Stimulated activated CD8-positive, alpha-beta memory T cell treated with anti-CD3 and anti-CD28 coated beads, Interleukin-15, amount 100 ng/mL, for 48 hours (primary cell): ENCODE measurements at places on chromosomes 12 and 14.

GRCh38 chr14:99351166-99352007 is 79.4 kb upstream of the BCL11B start:
- no peak for DNase-seq

DNA sequence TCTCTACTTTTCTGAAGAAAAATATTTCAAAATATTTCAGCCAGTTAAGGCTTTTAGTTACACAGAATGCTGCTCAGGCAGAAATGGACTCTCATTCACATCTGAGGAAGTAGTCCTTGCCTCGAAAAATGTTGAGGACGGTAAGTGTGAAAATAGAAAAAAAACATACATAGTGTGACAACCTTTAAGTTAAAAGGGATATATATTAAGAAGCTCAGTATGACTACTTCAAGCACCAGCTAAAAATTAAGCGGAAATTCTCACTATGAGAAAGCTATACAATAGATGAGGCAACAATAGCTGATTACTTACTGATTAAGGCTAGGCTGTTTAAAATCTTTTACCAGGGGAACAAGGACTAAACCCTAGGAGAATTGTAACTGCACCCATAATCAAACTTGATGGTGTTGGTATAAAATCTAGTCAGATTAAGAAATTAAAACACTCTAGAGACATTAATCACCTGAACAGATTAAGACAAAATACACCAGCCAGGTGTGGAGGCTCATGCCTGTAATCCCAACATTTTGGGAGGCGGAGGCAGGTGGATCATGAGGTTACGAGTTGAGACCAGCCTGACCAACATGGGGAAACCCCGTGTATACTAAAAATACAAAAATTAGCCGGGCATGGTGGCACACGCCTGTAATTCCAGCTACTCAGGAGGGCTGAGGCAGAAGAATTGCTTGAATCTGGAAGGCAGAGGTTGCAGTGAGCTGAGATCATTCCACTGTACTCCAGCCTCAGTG is 53.9 kb downstream of the HNRNPC start:
- no peak for DNase-seq

- no peak for DNase-seq
Measured at GRCh38 chr12:47120736-47121135, 41.0 kb upstream of the AMIGO2 start.

GRCh38 chr14:69008421-69008884 is 29.4 kb upstream of the ACTN1 start:
- no peak for DNase-seq

DNA sequence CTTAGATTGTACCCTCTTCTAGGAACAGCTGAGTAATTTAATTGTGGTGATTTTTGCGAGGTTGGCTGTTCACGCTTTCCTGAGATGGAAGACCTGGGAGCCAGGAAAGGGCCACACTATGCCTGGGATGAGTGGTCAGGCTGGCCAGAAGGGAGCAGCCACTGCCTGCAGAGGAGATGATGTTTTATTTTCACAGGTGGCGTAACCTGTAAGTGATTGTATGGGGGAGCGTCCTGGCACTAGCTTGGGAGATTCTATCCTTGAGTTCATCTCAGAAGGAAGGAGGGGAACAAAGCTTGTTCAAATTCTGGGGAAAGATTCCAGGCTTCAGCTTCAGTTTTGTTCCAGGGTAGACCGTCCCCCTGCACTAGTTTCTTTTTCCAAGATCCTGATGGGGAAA is 1.2 kb downstream of the RPH3A start:
- DNase-seq, result no peak

GRCh38 chr12:69888901-69889300 is 63.9 kb downstream of the MYRFL start:
- DNase-seq, result no peak

- no peak for DNase-seq
Measured at GRCh38 chr12:25424211-25424731, 128.8 kb downstream of the LMNTD1 start.

GRCh38 chr14:71206123-71206522 is 298.9 kb downstream of the PCNX1 start:
- DNase-seq, result no peak

DNA sequence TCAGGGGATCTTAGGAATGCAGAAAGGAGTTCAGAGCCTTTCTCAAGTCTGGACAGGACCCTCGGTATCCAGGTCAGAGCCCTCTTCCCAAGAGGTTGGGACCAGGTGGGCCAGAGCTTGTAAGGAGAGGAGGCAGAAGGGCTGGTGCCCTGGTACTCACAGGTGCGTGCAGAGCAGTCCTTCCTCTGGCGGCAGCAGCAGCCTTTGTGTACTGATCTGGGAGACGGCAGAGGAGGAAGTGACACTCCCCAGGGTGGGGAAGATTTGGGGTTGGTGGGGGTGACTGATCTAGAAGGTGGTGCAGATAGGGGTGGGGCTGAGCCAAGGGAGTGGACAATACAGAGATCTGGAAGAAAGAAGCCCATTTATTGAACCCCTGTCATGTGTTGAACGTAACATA is at the start of gene ITGB7:
Gene ITGB7, minus strand, starts transcription at position 210 of the 400 bp plus-strand sequence. CDS start 6,808 bp downstream, outside the sequence.
- peak; percentile 62 for DNase-seq

DNA sequence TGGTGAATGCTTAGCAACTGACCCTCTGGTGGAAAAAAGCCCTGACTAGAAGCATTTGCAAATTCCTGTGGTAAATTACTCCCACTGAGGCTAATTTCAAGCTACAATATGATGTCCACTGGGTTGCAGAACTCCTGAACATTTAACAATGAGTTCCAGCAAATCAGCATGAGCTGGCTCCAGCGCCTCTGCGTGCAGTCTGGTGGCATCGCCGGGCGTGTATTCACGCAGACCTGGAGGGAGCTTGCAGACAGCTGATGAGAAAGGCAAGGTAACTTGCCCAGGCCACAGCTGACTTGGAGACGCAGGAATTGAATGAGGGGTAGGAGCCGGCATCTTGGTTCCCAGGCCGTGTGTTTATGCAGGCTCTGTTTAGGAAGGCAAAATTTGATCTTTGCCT is 45.1 kb upstream of the KCNA1 start:
- DNase-seq, result no peak

DNA sequence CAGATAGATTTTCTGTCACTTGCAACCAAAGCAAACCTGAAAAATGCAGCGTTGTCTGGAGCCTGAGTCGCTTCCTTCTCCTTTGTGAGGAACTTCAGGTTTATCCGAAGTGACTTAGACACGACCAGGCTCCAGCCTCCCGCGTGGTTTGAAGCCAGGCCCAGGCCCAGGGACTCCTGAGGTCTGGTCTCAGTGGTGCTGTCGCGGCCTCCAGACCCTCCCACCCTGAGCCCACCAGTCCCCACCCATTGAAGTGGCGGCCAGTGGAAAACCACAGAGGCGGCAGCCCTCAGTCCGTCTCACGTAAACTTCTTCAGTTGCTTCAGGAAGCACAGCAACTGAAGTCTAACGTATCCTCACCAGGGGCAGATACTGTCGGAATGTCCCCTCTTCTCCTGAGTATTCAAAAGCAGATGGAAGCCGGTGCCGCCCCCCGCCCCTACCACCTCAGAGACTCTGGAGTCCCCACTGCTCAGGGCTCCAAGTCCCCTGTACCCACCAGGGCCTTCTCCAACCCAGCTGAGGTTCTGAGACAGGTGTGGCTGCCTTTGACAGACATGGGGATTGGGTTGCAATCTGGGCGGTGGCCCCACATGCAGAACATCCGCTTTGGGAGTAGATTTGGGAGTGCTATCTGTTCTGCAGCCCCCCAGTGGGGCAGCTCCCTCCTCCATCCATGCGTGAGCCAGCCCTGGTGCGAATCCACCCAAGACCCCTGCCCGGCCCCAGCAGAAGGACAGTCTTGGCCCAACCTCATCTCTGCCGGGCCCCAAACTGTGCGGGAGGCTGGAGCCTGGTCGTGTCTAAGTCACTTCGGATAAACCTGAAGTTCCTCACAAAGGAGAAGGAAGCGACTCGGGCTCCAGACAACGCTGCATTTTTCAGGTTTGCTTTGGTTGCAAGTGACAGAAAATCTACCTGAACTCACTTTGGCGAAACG is 26.6 kb upstream of the GALNT9 start:
- no peak for DNase-seq

- DNase-seq, result peak; percentile 35
Measured at GRCh38 chr12:121036810-121037326, 2.2 kb downstream of the OASL start.

GRCh38 chr12:86193931-86194330 is 62.3 kb downstream of the MGAT4C start:
- DNase-seq, result no peak

DNA sequence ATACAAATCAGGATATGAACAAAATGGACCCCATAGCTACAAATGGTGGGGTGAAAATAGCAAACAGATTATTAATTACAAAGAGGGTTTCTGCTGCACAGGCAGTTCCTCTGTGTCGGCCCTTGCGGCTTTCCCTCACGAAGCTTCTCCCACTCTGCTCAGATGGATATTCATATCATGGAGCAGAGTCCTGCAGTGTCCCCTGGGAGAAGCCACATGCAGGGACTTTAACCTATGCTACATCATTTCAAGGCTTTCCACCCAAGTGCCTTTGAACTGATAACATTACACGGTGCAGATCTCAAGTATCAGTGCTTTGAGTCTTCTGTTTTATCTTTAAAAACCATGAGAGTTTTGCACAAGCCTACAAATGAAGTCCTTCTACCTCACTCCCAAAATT is 229.1 kb downstream of the PPM1H start:
- DNase-seq, result no peak

DNA sequence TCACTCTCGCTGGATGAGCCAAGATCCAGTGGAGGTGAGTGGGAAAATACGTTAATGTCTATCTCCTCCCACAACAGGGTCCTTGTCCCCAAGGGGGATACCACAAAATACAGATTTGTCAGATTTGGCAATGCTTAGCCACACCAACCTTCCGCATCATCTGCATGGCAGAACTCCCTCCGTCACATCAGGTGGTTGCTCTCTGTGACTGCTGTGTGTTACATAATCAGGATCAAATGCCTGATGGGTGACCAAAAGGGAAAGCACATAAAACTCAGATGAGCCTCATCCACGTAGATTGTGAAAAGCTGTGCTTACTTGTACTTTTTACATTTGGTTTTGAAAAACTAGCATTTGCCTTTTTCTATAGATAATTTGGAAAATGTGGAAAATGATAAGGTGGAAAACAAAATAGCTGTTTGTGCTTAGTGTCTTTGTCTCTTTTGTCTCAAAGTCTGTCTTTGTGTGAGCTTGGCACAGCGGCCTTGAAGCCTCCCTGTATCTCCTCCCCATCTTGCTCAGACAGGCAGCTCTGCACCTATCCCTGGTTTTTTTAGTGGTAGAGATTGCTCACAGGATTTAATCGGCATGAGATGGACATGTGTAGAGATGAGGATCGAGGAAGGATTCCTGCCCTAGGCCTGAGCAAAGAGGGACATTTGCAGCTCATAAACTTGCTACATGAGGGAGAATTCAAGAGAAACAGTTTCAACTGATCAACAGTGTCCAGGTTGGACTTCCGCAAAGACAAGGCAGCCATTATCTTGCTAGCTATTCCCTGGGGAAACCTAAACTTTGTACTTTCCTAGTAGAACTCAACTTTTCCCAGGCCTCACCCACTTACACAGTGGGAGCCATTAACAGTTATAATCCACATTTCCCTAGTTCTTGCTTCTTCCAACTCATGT is 3.6 kb upstream of the FGF6 start:
- DNase-seq, result no peak

GRCh38 chr12:17108877-17109541 is 503.0 kb upstream of the LMO3 start:
- DNase-seq, result no peak
